ENCODE measurements at places on chromosomes 6 and 20. TPM values are rescaled to one million over a fixed set of nuclear protein-coding genes. Genes with fewer than 3 reads are reported as not detected.

DNA sequence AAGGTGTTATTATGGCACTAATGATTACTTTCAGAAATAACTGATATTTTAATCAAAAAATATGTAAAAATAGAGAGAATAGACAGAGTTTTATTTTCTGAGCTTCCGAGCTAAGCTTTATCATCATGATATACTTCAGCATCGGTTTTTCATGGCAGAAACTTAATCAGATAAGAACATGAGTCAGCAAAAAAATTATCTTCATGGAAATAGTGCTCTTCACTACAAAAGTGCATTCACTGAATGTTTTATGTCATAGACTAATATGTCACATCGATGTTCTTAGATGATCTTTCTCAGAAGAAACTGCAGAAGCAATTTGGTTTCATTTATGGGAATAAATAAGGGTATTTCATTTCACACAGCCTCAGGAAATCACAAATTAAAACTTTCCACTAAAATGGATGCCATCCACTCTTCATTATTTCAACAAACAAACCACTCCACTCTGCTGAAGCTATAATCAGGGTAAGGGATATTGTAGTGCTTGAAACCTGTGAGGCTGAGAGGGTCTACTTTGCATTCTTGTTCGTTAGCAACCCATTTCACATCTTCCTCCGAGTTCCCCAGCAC is 10.2 kb upstream of the MAP3K7 start:
- H3K4me3 ChIP-seq = no peak overlapping the region
- no peak overlapping the region for H3K27ac ChIP-seq
- no peaks in the 10 kb centered on the region for H3K36me3 ChIP-seq
- H3K27me3 ChIP-seq = no peaks in the 10 kb centered on the region

DNA sequence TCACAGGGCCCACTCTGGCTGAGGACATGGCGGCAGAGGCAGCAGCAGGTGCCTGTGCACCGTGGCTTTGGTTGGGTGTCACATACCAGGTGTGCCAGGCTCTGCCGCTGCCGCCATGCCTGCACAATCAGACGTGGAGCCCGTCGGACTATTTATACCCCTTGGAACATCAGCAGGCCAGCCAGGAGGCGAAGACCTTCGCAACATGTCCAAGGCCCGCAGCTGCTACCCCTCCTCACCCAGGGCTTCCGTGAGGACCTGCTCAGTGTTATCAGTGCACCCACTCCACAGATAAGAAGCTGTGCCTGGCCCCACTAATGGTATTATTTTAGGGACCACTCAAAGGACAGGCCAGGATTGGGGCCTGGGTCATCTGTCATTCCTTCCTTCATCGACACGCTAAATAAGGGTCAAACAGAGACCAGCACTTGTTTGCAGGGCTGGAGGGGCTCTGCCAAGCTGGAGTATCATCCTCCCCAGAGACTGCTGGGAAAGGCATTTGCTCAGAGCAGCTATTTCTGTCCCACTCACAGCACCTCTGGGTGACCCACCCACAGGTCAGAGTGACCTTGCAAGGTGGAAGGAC is 109.2 kb downstream of the BMP7 start:
- H3K27me3 ChIP-seq = no peaks in the 10 kb centered on the region
- no peaks in the 10 kb centered on the region for H3K36me3 ChIP-seq
- no peaks in the 10 kb centered on the region for H3K4me1 ChIP-seq

The MMP24 gene
- 0.36 TPM for total RNA-seq

The GRM4 gene
- total RNA-seq = not detected

GRCh38 chr6:96156425-96156824 is 140.7 kb downstream of the FUT9 start:
- no peak for DNase-seq
- H3K4me3 ChIP-seq = no peak overlapping the region
- H3K4me1 ChIP-seq = no peaks in the 10 kb centered on the region
- no peaks in the 10 kb centered on the region for H3K27me3 ChIP-seq
- no peak overlapping the region for H3K27ac ChIP-seq

DNA sequence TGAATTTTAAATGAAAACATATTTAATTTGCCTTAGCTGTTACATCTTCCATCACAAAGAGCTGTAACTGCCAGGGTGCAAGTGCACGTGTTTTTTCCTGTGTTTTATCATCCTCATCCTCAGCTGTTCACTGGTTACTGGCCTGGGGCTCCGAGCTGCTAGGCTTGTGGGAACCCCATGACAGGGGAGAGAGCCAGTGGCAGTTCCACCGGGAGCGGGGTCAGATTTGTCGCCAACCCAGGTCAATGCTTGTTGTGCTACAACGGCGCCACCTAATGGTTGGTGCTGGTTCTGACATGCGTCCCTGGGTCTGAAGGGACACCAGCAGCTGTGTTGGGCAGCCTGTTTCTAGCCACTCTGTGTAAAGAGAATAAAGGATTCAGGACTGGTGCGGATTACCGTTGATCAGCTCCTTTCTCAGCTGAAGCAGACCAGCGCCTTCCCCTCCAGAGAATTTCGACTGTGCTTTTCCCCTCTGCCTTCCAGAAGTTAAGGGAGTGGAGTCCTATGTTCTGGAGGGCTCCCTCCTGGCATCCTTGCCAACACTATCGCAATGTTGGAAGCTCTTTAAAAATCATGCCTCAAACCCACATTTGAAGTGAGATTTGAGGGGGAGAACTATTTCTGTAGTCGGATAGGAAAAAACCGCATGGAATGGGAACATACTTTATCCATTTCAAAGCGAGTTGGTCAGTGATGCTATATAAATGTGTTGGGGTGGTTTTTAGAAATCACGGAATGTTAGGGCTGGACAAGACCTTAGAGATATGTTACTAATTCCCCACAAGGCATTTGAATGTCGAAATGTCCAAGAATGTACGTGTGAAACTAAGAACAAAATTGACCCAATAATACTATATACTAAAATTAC is 32.1 kb downstream of the SUMO4 start:
- no peak overlapping the region for H3K4me3 ChIP-seq
- H3K36me3 ChIP-seq = no peaks in the 10 kb centered on the region
- no peak overlapping the region for H3K27ac ChIP-seq
- 0 out of 2 replicates have a peak, but pooled peaks cover 2% of the 10 kb centered on the region for H3K4me1 ChIP-seq

All from IMR-90 (cell line).